Astrocyte of the cerebellum (primary cell): ENCODE measurements at places on chromosomes 1 and 21.

GRCh38 chr1:230068952-230069684 is 2.1 kb downstream of the GALNT2 start:
- no peak for DNase-seq

DNA sequence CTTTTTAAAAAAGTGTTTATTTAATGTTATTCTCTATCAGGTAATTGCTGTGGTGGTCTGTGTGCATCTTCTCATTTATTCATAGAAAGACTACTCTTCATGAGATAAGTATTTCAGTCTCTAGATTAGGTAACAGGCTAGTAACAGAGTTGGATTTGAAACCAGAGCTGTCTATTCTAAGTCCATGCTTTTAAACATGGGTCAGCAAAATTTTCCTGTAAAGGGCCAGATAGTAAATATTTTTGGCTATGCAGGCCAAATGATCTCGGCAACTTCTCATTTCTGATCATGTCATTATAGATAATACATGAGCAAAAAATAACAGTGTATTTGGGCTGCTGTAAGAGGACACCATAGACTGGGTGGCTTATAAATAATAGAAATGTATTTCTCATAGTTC is 485.6 kb upstream of the ZRANB2 start:
- no peak for DNase-seq

DNA sequence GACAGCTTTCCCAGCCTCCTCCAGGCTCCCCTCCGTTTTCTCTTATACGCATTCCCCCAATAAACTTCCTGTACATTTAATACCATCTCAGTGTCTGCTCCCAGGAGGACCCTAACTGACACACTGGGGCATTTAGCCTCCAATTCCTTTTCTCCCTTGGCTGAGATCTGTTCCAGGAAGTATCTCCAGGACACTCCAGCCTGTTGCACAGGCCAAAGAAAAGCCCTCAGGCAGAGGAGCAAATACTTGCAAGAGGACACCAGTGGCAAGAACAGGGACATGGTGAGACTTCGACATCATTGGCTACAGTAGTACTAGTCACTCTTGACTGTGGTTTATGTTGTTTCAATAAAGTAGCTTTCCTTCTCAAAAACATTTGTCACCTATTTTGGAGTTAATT is 4.7 kb upstream of the SYNJ1 start:
- DNase-seq = no peak

GRCh38 chr1:59704716-59705115 is 110.0 kb upstream of the HOOK1 start:
- no peak for DNase-seq

DNA sequence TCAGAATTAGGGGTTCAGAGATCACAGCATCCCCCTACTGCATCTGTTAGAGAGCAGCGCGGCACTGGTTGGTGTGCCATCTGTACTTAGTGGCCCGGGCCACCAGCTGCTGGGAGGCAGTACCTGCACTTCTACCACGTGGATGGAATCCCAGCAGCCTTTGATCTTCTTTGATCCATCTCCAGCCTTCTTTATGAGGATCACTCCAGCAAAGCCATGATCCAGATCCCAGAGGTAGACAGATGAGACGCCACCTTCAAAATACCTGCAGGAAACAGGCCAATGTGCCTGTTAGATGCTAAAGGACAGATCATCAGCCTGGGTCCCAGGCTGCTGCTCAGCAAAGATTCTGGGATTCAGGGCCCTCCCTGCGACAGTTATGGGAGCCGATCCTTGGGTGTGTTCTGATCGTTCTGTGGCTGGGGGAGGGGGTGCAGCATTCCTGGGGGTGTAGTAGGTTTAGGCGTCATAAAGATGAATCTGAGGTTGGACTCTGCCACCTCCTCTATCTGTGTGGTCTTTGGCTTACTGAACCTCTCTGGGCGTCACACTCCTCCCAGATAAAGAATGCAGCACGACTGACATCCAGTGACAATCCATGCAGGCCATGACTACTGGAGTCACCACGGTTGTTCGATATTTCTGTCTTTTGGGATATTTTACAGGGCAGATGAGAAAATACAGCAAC is 45.3 kb downstream of the SLC66A1 start:
- no peak for DNase-seq

DNA sequence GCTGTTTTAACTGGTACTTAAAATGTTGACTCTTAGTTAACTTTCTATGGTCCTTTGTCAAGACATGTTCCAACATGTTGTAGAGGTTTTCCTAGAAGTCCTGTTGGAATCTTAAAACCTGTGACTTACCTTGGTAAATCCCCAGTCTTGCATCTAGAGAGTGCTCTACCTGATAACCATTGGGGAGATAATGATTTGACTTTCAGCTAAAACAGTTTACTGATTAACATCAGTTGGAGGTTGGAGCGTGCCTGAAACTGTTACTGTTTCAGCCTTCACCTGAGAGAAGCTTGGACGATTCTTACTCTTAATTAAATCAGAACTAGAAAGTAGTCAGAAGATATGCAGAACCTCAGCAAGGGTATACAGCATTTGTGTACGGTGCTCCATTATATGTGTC is 8.8 kb downstream of the MDM4 start:
- no peak for DNase-seq

DNA sequence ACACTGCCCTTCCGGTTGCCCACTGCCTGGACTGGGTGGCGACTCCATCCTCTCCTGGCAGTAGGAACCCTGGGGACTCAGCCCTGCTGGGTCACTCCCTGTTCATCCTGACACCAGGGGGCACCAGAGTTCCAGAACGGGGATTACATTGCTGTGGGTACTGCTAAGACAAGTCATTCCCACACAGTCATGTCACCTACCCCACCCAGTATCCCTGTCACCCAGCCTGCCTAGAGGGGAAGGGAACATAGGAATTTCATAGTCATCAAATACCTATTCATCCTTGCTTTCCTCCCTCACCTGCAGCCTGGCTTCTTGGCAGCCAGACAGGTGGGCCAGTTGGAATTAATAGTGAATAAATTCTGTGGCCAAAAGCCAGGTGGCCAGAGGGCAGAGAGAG is 9.8 kb upstream of the SFN start:
- DNase-seq = peak; percentile 39

GRCh38 chr1:210477328-210477924 is 148.7 kb downstream of the HHAT start:
- no peak for DNase-seq

GRCh38 chr1:37764888-37765441 is at the start of gene EPHA10:
TSS of gene EPHA10 (minus strand) at chr1:37765120. CDS start at chr1:37765066, 54 bp downstream.
- DNase-seq = no peak

DNA sequence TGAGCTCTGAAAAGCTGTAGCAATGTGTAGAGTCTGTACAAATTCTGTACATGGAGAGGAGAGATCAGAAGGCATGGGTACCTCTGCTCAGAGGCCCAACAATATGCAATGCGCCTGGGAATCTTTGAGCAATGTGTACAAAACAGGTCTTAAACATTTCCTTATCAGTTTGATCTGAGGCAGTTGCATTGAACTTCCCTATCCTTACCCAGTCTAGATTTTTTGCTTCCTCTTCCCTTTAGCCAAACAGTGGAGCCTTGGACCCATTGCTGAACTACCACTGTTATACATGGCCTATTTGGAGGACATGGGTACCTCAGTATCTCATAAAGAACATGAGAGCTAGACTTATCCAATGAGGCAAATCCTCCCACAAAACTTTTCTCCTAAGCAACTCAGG is 12.6 kb upstream of the MNDA start:
- DNase-seq = no peak

DNA sequence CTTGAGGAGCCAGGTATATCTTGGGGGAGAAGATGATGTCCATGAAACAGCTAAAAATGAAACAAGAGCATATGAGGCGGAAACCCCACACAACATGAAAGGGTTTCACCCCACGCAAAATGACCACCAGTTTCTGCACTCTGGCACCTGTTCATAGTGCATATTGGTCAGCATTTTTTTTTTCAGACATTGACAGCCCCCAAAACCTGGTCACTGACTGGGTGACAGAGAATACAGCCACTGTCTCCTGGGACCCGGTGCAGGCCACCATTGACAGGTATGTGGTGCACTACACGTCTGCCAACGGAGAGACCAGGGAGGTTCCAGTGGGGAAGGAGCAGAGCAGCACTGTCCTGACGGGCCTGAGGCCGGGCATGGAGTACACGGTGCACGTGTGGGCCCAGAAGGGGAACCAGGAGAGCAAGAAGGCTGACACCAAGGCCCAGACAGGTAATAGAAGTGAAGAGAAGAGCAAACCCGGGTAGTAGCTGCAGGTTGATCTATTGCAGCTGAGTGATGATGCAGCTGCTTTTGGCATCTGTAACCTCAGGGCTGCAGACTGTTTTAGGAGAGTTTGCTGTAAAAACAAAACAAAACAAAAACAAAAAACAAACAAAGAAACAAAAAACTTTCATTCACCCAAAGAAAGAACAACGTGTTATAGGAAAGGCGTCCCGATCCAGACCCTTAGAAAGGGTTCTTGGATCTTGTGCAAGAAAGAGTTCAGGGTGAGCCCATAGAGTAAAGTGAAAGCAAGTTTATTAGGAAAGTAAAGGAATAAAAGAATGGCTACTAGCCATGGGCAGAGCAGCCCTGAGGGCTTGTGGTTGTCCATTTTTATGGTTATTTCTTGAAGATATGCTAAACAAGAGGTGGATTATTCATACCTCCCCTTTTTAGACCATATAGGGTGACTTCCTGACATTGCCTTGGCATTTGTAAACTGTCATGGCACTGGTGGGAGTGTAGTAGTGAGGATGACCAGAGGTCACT is 51.0 kb downstream of the TNN start:
- DNase-seq = no peak

GRCh38 chr1:22320587-22321344 is 130.9 kb upstream of the ZBTB40 start:
- DNase-seq = no peak

GRCh38 chr21:42082501-42083360 is 11.6 kb downstream of the UMODL1 start:
- no peak for DNase-seq

- no peak for DNase-seq
Measured at GRCh38 chr1:185644531-185644930, 89.7 kb upstream of the HMCN1 start.

GRCh38 chr1:190226006-190226405 is 251.7 kb downstream of the BRINP3 start:
- no peak for DNase-seq
